ENCODE measurements at places on chromosomes 13 and 19. TPM values are rescaled to one million over a fixed set of nuclear protein-coding genes. Genes with fewer than 3 reads are reported as not detected.
A peak's percentile ranks its signal among the peaks of the same experiment; 100 is the strongest.

The RFC3 gene
- total RNA-seq = 4.9 TPM

The UBE2L5 gene
- 0.32 TPM for total RNA-seq

The GAS6 gene
- 167 TPM for total RNA-seq

The FZR1 gene
- total RNA-seq = 28.3 TPM

The SRRM5 gene
- total RNA-seq = 0.07 TPM

The C19orf81 gene
- total RNA-seq = 1.7 TPM

The C19orf67 gene
- total RNA-seq = not detected

The RAB3D gene
- total RNA-seq = 5.9 TPM

The PAK4 gene
- 16.2 TPM for total RNA-seq

The CYP2F1 gene
- not detected for total RNA-seq

The GFY gene
- total RNA-seq = not detected

The LYPD3 gene
- 0.25 TPM for total RNA-seq

GRCh38 chr19:50939596-50939995 is 13.2 kb downstream of the KLK5 start:
- no peak for DNase-seq

GRCh38 chr19:1237754-1238368 is at the start of gene CBARP:
Gene CBARP (minus strand): TSS chr19:1238005. CDS start chr19:1236100, 1,905 bp downstream.
- no peak for DNase-seq

GRCh38 chr19:17429641-17430113 is 9.8 kb downstream of the MVB12A start:
- no peak for DNase-seq

DNA sequence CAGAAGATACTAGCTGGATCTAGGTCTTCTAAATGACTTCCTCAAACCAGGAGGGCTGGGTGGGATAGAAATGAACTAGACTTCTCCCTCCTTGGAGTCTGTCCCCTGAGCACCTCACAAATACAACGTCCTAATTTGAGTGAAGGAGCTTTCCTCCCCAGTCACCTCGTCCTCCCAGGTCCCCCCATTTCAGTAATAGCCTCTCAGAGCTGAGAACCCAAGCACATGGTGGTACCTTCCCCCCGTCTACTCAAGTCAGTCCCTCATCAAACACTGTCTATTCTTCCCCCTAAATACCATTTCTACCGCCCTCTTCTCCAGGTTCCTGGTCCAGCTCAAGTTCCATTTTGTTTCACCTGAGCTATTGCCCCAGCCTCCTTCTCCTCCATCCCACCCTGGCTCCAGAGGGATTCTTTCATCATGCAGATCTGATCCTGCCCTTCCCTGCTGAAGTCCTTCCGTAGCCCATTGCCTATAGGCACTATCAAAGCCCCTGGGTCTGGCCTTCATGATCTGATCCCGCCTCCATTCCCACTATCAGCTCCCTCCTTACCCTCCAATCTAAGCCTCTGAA is 5.3 kb upstream of the PRKCG start:
- no peak for DNase-seq

DNA sequence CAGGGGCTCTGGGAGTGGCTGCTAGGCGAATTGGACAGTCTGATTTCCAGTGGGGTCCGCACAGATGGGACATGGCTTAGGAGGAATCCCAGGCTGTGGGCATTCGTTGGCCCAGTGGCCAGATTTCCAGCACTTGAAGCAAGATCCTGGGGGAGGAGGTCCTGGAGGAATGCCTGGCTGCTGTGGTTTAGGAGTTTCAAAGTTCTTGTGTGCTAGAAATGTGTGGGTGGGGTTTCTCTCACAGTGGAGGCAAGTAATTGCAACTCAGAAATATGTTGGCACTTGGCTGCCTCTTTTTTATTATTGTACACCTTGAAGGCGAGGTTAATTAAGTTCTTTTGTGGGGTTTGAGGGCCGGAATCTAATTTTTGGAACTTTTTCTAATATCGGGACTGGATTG is 17.1 kb downstream of the IGFL3 start:
- DNase-seq = no peak

DNA sequence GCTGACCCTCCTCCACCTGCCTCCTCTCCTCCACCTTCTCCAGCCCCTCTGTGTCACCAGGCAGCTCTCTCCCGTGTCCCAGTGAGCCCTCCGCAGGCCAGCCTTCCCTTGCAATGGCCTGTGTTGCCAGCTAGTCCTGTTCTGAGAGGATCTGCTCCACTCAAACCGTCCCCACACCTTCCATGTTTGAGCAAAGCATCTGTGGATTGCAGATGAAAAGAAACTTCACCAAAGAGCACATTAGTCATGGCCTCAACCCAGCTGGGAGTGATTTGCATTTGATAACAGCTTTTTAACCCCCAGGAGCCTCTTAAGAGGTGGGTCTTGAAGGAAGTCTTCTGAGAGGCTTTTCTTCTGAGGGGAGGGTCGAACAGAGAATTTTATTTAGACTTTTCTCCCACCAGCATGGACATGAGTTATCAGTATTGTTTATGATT is 72.8 kb downstream of the COL4A2 start:
- DNase-seq = no peak

DNA sequence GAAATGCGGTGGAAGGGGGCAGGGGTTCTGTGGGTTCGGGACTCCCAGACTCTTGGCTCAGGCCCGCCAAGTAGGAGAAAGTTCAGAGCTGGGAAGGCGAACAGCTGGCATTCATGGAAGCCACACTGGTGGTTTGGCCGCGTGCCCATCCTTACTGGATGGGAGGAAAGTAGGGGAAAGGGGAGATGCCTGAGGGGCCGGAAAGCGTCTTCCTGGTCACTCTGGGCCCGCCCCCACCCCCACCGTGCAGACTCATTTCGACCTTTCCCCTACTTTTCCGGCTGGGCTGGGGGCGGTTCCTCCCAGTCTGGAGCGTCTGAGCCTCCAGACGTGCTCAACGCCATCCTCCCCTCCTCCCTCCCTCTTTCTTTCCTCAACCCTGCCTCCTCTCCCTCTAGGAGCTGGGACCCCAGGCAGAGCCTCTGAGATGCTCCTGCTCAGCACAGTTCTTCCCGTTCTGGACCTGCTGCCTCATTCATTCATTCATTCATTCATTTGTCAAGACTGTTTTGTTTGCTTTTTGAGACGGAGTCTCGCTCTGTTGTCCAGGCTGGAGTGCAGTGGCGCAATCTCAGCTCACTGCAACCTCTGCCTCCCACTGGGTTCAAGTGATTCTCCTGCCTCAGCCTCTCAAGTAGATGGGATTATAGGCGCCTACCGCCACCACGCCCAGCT is 3.5 kb downstream of the ANGPTL4 start:
- peak; percentile 95 for DNase-seq

DNA sequence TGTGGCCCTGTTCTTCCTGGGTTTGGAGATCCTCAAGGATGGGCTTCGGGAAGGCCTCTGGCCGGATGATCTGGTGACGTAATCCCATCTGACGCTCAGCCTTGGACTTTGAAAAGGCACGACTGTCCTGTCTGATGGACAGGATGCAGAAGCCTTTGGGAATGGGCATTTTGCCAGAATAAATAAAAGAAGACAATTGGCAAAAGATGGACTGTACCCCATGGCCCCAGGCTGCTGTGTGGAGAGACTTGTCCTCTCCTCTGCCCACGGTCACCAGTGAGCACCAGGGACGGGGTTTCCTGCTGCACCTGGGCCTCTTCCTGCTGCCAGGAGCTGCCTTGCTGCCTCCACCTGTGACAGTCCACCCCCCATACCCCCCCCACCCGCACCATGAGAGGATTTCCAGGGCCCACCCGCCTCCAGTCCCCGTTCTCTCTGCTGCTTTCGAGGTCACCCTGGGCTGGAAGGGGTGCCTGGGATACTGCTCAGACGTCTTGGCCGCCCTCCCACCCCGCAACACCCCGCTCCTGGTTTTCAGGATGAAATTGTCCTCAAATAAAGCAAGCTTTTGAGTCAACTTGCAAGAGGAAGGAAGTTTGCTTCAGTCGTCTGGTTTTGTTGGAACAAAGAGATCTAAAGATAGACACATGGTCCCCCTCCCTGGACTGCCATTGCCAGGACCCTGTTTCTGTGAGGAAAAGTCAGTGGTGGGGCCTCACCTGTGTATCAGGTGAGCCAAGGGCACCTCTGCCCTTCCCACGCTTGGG is 40.9 kb downstream of the MCF2L start:
- DNase-seq = no peak

DNA sequence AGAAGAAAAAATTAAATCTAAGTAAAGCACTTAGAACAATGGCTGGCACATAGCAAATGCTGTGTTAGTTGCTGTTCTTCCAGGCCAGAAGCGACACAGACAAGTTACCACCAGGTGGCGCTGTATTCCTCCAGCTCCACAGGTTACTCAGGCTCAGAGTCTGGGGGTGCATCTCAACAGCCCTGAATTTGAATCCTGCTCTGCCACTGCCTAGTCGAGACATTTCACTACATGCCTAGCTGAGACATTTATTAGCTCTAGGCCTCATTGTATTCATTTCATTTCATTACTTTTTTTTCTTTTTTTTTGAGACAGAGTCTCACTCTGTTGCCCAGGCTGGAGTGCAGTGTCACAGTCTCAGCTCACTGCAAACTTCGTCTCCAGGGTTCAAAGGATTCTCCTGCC is 16.4 kb upstream of the CYP2B6 start:
- peak; percentile 65 for DNase-seq

GRCh38 chr19:6263735-6264444 is 15.9 kb downstream of the MLLT1 start:
- no peak for DNase-seq

- no peak for DNase-seq
Observed at GRCh38 chr13:48383384-48383783, 29.5 kb downstream of the LPAR6 start.

GRCh38 chr13:20397896-20398295 is 127.8 kb downstream of the CRYL1 start:
- no peak for DNase-seq

GRCh38 chr13:48199404-48199946 is 33.5 kb upstream of the ITM2B start:
- no peak for DNase-seq

DNA sequence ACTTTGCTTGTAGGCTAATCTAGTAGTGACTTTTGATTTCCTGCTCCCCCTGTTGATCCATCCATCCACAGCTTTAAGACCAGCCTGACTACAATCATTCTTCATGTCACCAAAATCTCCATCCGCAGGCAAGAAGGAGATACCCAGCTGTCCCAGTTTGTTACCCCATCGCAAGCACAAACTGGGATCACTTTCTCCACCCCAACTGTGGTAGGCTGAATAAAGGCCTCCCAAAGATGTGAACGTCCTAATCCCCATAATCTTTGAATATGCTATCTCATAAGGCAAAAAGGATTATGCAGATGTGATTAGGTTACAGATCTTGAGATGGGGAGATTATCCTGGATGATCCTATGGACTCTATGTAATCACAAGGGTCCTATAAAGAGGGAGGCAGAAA is 202.0 kb downstream of the ENOX1 start:
- no peak for DNase-seq

- DNase-seq = no peak
Observed at GRCh38 chr13:51213173-51213728, 8.9 kb upstream of the FAM124A start.

GRCh38 chr19:5321851-5322681 is 18.5 kb downstream of the PTPRS start:
- peak; percentile 13 for DNase-seq

- DNase-seq = no peak
Observed at GRCh38 chr13:25168790-25169189, 3.3 kb downstream of the AMER2 start.

- DNase-seq = no peak
Observed at GRCh38 chr13:46603165-46603603, 50.2 kb downstream of the LRCH1 start.

DNA sequence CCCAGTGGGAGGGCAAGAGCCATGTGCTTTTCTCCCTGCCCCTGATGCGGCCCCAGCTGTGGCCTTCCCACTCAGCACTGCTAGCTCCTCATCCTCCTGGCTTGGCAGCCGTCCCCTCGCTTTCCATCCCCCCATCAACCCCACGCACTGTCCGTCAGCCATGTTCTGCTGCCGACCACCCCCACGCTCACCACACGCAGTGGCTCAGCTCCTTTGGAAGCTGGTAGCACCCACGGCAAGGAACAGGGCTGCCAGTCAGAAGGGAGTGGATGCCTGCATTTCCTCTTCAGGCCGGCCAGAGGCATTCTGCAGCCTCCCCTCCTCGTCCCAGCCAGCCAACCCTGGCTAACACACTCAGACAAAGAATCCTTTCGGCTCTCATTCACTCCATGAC is 6.3 kb downstream of the CALM3 start:
- peak; percentile 33 for DNase-seq

DNA sequence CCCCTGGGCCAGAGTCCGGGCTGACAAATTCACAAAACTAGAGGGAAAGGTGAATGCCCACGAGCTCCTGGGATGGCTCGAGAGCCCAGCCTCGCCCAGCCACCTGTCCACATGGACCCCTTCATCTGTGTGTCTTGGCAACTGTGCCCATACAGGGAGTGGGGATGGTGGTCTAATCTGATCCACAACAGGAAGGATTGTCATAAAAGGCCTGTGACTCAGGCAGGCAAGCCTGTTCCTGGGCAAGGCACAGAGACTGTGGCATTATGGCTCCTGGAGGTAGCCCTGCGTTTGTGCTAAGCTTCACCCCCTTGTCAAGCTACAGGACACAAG is 20.0 kb downstream of the CAPS start:
- no peak for DNase-seq

DNA sequence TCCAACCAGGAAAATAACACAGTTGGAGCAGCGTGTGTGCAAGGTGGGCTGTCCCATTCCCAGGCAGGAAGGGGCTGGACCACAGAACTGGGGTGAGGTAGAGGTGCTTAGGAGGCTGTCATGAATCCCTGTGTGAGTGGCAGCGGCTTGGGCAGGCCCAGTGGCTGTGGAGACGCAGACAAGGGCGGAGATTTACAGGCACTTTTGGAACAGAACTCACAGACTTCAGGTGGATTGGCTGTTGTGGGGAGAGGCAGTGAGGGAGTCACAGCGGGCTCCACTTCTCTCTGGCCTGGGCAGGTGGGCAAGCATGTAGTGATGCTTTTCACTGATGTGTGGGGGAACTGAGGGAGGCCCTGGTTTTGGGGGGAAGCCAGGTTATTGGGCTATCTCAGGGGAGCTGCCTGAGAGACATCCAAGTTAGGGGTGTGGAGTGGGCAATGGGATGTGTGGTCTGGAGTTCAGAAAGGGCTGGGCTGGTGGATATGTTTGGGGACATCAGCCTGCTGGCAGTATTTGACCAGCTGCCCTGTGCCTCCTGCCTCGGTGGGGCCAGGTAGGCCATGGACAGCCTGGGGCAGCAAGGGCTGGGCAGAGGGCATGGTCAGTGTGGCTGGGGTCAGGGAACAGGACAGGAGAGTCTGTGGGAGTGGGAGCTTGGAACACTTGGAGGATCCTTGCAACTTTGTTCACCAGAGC is 27.0 kb upstream of the ZNF492 start:
- no peak for DNase-seq

- DNase-seq = no peak
Observed at GRCh38 chr19:52943134-52943883, 19.4 kb downstream of the ZNF816 start.

DNA sequence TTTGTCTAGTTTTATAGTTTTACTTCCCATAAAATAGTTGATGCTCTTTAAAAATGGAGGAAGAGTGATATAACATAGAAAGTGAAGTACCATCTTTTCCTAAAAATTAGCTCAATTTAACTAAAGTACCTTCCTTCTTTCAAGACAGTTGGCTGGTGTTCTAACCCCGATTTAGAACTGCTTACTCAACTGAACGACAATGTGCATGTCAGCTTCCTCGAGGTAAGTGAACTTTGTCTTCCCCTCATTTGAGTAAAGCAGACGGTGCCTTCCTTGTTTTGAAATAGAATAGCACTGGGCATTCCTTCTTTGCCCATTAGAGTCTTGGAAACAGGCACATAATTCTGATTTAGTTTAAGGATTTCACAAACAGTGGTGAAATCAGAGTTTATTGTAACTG is 1519.2 kb downstream of the EFNB2 start:
- DNase-seq = no peak

- DNase-seq = peak; percentile 54
Observed at GRCh38 chr19:51064534-51065220, at the start of gene KLK13. Gene KLK13 (minus strand): TSS chr19:51065092. CDS start chr19:51065067, 25 bp downstream.

Data from heart left ventricle (tissue), 16 donors.